ENCODE measurements at places on chromosomes 5 and 9.
A peak's percentile ranks its signal among the peaks of the same experiment; 100 is the strongest.

GRCh38 chr9:121619545-121620324 lies 31.7 kb upstream of the DAB2IP start:
- DNase-seq = no peak

- no peak for DNase-seq
Measured at GRCh38 chr5:77719666-77720363, 56.3 kb downstream of the TBCA start.

DNA sequence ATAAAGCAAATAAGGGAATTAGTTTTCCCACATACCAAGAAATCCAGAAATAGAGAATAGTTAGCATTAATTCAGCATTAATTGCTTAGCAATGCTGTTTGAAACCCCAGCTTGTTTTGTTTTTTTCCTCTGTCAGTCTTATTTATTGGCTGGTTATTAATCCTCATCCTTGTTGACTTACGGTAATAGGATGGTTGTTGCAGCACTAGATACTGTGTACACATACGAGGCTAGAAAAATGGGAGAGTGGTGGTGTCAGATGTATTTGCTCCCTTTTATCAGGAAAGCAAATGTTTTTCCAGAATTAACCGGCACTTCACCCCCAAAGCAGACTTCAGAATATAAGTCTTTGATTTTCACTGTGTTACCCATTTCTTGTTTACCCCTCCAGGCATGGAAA lies 60.4 kb downstream of the ERBIN start:
- DNase-seq = no peak

DNA sequence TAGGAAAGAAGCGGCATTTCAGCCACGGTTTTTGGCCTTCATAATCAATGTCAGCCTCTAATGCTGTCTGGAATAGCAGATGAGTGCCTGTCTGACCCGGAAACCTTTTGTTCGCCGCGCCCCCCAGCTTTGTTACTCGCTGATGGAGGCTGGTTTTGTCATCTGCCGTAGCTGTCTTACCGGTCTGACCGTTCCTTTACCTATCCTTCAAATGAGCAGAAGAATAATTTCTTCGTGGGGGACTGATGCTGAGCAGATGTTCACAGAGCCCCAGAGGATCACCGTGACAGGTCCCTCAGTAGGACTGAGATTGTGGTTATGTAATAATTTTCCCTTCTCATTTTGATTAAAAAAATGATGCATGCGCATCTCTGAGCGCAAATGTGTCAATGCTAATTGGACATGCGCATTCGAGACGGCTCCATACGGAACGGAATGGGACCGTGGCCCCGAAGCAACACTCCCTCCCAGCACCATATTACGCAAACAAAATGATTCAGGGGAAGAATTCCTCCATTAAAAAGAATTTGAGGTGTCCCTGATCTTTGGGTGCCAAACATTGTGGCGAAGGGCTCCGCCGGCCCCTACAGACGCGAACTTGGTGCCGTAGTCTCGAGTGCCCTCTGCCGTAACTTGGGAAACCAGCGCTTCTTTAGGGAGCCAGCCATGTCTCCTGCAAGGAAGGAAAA lies 27.6 kb downstream of the TLX3 start:
- DNase-seq = peak; percentile 37

DNA sequence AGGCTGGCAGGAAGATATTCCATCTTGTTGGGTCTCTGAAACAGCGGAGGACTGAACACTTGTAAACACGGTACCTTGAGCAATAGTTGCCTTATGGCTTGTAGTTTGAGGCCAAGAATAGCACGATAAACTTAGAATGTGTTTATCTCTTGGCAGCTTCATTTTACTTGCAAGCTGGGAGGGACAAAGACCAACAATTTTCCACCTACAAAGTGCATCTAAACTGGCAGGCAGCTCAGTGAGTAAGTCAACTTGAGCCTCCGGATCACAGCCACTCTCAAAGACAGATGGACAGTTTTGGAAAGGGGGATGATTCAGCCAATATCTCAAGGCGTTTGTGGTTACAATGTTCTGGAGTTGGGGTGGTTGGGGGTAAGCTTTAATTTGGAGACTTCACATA lies 652.6 kb downstream of the CETN3 start:
- DNase-seq = peak; percentile 72

DNA sequence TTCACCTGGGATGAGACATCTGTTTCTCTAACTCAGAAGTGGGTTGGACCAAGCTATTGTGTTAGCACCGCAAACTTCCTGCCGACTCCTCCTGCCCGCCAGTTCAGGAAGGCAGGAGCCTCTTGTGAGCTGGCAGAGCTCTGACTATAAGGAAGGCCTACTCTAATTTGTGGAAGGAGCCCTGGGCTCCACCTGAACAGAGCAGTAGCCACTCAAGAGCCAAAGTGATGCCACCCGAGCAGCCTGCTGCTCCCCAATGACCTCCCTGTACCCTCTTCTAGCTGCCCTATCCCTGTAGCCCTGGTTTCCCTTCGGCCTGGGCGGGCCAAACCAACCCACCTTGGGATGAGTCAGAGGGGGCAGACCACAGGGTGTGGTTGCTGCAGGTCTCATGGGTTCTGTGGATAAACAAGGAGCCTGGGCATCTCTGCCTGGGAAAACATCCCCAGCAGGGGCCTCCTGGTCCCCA lies 81.6 kb downstream of the PSD2 start:
- DNase-seq = no peak

DNA sequence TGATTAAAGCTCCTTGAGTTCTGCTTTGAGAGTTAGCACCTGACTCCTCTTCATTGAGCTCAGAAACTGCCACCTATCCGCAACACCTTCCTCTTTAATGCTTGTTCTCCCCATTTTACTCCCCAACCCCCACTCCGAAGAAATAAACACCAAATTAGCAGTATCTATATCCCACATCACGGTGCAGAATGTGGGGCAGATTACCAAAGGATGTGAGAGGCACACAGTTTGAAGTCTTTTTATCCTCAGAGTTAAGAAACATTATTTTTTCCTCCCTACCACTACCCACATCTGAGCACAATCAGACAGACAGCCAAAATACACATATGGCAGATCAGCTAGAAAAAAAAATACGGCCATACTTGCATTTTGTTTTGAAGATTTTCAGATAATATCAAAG lies 26.1 kb upstream of the IL7R start:
- no peak for DNase-seq

DNA sequence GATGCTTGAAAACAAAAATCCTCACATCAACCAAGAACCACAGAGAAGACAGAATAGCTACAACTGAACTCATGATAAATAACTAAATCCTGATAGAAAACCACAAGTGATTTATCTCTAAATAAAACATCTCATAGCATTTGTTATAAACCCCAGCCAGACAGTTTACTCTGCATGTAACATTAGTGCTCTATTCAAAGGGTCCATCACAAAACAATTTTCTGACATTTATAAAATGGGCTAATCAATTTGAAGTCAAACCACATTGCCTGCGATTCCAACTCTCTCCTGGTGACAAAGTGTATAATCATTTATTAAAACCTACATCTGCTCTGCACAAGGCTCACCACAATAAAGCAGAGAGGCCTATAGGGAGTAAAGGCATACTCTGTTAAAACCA lies 49.8 kb downstream of the UIMC1 start:
- no peak for DNase-seq

- DNase-seq = no peak
Measured at GRCh38 chr5:132003170-132003744, 8.2 kb downstream of the ACSL6 start.

GRCh38 chr5:150469718-150470469 lies 20.4 kb upstream of the RPS14 start:
- DNase-seq = no peak

DNA sequence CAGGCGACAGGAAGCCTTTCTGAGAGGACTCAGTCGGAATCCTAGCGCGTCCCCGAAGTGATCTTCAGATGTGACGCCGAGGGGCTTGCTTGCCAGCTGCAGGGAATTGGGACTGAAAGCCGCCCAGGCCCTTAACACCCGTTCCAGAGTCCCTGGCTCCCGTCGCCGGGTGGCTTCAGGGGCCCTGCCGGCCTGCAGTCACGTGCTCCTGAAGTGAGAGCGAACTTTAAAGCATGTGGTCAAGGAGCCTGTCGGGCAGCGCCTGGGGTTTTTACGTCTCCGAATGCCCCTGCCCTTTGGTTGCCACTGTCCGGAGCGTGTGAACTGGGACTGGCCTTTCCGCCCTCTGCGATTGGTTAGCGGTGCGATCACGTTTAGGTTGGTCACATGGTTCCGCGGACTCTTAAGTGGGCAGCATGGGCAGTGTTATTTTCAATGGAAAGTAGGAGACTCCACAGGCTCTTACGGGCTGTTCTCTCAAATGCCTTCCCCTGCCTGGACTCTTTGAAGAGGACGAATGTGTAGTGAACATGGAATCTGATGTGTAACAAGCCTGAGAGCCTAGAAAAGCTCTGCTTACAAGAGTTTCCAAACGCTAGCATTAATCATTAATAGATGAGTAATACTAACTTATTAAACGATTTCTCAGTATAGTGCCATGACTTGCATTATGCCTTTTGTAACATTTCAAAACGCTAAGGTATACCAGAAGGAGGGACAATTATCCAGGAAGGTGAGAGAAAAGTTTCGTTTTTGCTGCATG lies 1.9 kb downstream of the VLDLR start:
- no peak for DNase-seq

DNA sequence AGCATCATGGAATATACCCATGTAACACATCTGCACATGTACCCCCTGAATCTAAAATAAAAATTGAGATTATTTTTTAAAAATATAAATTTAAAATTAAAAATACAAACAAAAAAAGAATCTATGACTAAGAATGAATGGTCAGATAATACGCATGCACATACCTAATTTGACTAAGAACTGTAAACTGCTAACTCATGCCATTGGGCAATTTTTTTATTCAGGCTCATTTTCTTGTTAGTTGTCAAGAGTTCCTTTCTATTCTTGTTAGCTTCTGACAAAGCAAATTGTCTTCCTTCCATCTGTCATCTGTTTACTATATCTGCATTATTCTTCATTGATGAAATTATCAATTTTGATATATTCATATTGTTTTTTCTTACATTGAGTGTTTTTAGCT lies 69.5 kb upstream of the HAND1 start:
- no peak for DNase-seq

DNA sequence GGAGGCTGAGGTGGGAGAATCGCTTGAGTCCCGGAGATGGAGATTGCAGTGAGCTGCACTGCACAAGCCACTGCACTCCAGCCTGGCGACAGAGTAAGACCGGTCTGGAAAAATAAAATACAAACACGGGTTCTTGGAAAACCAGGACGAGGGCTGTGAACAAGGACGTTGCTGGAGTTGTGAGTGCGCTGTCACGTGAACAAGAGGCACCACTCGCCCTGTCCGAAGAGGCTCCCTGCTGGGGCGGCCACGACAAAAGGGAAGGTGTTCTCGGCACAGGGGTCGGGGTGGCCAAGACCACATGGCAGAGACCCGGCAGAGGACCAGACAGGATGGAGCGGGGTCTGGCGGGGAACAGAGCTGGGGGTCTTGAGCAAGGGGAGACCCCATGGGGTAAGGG lies 30.6 kb upstream of the UBAC1 start:
- DNase-seq = no peak
